ENCODE measurements at places on chromosomes 2 and 18. TPM values are rescaled to one million over a fixed set of nuclear protein-coding genes. Genes with fewer than 3 reads are reported as not detected.

The DLGAP1 gene
- 6.0 TPM for total RNA-seq

The UGT1A5 gene
- not detected for total RNA-seq

The RNF152 gene
- total RNA-seq: 137 TPM

The UGT1A3 gene
- total RNA-seq: not detected

The SLC9A2 gene
- total RNA-seq: not detected

GRCh38 chr2:141555876-141556470, 574.8 kb downstream of the LRP1B start:
- H3K4me1 ChIP-seq: peaks cover 6% of the 10 kb centered on the region

DNA sequence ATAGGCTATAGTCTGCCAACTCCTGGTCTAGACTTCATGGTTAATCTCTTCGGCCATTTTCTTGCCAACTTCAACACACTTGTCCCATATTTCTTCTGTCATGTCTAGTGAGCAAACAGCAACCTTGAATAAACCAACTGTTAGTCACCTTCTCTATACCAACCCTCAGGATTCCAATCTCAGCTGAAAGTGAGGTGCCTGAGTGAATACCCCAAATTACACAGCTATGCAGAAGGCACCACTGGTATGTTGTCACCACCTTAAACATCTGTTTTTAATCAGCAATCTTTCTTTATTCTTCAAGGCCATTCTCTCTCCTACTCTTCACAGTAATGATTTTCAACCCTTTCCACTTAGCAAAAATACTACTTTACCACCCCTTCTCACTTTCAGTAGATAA, 39.3 kb downstream of the THOC1 start:
- H3K27ac ChIP-seq: no peak overlapping the region
- H3K27me3 ChIP-seq: no peaks in the 10 kb centered on the region
- DNase-seq: no peak
- no peak overlapping the region for H3K4me3 ChIP-seq
- no peaks in the 10 kb centered on the region for H3K4me1 ChIP-seq

GRCh38 chr2:236352761-236353593, 88.8 kb upstream of the ASB18 start:
- H3K27me3 ChIP-seq: no peaks in the 10 kb centered on the region
- H3K4me1 ChIP-seq: peaks cover 5% of the 10 kb centered on the region
- no peak for DNase-seq
- no peak overlapping the region for H3K4me3 ChIP-seq

DNA sequence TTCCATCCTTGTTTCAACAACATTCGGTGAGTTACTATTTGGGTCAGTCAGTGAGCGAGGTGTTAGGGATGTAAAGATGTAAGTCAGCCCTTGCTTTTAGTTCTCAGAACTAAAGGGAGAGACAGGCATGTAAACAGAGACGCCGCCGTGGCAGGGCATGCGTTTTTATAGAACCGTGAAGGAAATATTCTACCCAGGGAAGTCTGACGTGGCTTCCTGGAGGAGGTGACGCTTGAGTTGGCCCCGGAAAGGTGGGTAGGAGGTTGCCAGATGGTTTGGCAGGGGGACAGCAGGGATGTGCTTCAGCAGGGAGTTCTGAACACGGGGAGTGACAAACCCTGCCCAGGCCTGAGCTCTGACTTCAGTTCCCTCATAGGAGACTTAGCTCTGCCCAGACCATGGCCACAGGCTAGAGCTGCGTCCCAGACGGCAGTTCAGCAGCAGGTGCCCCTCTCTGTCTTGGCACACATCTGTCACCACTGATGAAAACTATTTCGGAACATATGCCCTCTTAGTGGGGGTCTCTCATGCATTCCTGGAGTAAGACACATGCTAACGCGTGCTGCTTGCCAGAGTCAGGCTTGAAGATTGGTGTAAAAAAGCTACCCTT, 23.4 kb upstream of the RPL31 start:
- H3K27me3 ChIP-seq: no peaks in the 10 kb centered on the region
- H3K4me1 ChIP-seq: peaks cover 29% of the 10 kb centered on the region
- DNase-seq: no peak
- no peak overlapping the region for H3K4me3 ChIP-seq
- H3K36me3 ChIP-seq: peaks cover 23% of the 10 kb centered on the region
- peak overlapping the region; percentile 87 for H3K27ac ChIP-seq

DNA sequence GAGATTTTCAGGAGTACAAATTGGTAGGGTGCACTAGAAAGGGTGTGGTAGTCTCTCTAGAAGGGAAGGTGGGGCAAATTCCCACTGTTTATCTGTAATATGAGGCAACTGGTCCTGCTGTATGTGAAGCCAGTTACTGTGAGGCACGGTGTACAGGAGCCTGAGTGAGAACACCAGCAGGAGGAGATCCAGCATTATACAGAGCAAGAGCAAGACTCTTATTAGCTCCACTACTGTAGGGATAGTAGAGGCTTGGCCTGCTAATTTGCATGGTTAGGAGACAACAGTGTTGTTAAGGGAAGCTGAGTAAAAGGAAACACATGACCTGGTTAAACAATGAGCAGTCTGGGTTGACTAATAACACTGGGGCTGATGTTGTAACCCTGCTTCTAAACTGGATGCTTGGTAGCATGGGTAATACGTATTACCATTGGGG, 76.3 kb upstream of the WDSUB1 start:
- DNase-seq: no peak
- no peak overlapping the region for H3K27ac ChIP-seq
- no peak overlapping the region for H3K4me3 ChIP-seq
- no peaks in the 10 kb centered on the region for H3K27me3 ChIP-seq

- H3K4me1 ChIP-seq: peaks cover 20% of the 10 kb centered on the region
- DNase-seq: no peak
- no peaks in the 10 kb centered on the region for H3K27me3 ChIP-seq
- no peaks in the 10 kb centered on the region for H3K36me3 ChIP-seq
- H3K4me3 ChIP-seq: no peak overlapping the region
- no peak overlapping the region for H3K27ac ChIP-seq
These were observed 200.9 kb downstream of the ERBB4 start for GRCh38 chr2:212337486-212338343.

GRCh38 chr2:52117299-52117698, 1085.4 kb upstream of the NRXN1 start:
- peaks cover 6% of the 10 kb centered on the region for H3K4me1 ChIP-seq
- DNase-seq: no peak
- H3K27ac ChIP-seq: no peak overlapping the region
- peaks cover 4% of the 10 kb centered on the region for H3K27me3 ChIP-seq
- H3K4me3 ChIP-seq: no peak overlapping the region

GRCh38 chr2:241363426-241363825, 7.3 kb downstream of the FARP2 start:
- peaks cover 2% of the 10 kb centered on the region for H3K36me3 ChIP-seq
- no peak for DNase-seq
- H3K27me3 ChIP-seq: no peaks in the 10 kb centered on the region
- peak overlapping the region; percentile 29 for H3K27ac ChIP-seq
- H3K4me3 ChIP-seq: no peak overlapping the region

DNA sequence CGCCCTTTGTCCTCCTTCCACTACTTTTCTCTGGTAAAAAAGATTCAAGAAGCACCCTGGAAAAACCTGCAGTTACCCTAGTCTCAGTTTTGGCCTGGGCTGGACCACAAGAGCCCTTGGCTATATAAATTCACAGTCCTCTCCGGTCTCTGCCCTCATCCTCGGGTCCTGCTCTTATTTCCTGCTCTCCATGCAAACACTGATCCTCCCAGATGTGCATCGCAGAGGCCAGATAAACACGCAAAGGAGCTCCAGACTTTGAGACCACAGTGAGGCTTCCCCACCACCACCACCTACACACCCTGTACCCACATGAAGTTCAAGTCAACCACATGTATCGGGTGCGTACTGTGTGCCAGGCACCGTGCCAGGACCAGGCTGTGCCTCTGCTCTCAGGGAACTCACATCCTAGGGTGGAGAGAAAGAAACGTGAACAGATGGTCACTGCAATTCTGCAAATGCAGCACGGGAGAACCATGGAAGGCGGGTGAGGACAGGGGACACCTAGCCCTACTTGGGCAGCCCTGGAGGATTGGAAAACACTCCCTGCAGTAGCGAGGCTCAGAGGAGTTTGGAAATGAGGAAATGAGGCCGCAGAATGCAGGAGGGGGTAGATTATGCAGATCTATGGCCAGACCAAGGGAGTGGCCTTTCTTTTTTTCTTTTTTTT, 7.4 kb downstream of the CTDSP1 start:
- no peaks in the 10 kb centered on the region for H3K27me3 ChIP-seq
- peaks cover 10% of the 10 kb centered on the region for H3K36me3 ChIP-seq
- no peak for DNase-seq
- peak overlapping the region; percentile 72 for H3K4me3 ChIP-seq

DNA sequence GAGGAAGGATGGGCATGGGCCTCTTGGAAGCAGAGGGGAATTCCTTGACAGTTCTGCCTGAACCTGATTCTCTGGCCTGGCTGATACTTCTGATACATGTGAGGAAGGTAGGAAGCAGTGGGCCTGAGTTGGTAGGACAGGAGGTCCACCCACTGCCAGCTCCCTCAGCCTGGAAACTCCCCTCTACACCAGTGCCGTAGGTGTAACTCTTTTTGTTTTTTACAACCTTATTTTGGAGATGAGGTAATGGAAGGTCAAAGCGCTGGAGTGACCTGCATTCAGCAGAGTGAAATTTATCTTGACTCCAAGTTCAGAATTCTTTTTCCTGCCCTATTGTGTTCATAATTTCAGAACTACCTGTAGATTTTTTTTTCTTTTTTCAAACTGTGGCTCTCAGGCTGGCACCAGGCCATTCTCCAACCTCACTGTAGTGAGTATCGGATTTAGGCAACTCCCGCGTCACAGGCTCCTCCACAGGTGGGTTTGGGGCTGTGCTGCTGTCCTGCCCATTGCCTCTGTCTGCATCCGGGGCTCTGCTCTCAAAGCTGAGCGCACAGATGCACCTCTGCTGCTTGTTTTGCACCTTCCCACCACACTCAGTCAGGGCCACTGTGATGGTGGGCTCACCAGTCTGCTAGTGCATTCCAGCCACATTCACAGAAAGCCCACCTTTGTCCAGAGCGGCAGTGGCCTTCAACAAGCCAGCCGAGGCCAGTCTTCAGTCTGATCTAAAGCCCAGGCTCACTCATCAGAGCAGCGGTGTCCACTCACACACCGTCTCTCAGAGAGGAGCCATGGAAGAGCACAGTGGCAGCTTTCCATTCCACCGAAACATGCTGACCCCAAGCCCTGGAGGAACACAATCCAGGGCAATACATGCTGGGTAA, 87.2 kb downstream of the UXS1 start:
- DNase-seq: no peak
- H3K27me3 ChIP-seq: no peaks in the 10 kb centered on the region
- H3K4me3 ChIP-seq: no peak overlapping the region
- peaks cover 9% of the 10 kb centered on the region for H3K36me3 ChIP-seq

- no peaks in the 10 kb centered on the region for H3K27me3 ChIP-seq
- no peak for DNase-seq
- H3K4me3 ChIP-seq: no peak overlapping the region
- H3K4me1 ChIP-seq: no peaks in the 10 kb centered on the region
- no peaks in the 10 kb centered on the region for H3K36me3 ChIP-seq
These were observed 124.6 kb downstream of the VIT start for GRCh38 chr2:36820942-36821605.

DNA sequence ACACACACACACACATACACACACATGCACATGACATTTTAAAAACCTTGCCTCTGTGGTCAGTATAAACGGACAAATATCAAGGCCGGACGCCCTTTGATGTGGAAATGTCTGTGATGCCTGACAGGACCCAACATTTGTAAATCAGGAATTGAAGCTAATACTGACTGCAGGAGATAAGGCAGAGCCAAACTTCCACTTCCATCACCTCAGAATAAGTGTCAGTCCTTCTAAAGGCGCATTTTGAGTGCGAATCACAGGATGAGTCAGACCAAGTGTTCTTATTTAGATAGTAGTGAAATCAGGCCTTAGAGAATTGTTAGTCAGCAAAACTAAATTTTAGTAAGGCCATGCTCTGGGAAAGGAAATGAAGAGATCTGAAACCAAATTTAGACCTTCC, 211.7 kb upstream of the LRATD1 start:
- H3K4me3 ChIP-seq: no peak overlapping the region
- no peak overlapping the region for H3K27ac ChIP-seq
- no peaks in the 10 kb centered on the region for H3K36me3 ChIP-seq

GRCh38 chr2:175097297-175097696, 70.7 kb downstream of the ATF2 start:
- DNase-seq: no peak
- H3K36me3 ChIP-seq: peaks cover 6% of the 10 kb centered on the region
- peak overlapping the region; percentile 87 for H3K27ac ChIP-seq
- no peaks in the 10 kb centered on the region for H3K27me3 ChIP-seq
- peaks cover 38% of the 10 kb centered on the region for H3K4me1 ChIP-seq

- no peaks in the 10 kb centered on the region for H3K36me3 ChIP-seq
- H3K4me3 ChIP-seq: no peak overlapping the region
- DNase-seq: no peak
- peak overlapping the region; percentile 58 for H3K27ac ChIP-seq
- no peaks in the 10 kb centered on the region for H3K27me3 ChIP-seq
- H3K4me1 ChIP-seq: peaks cover 39% of the 10 kb centered on the region
These were observed 23.7 kb downstream of the METTL8 start for GRCh38 chr2:171410101-171410500.

DNA sequence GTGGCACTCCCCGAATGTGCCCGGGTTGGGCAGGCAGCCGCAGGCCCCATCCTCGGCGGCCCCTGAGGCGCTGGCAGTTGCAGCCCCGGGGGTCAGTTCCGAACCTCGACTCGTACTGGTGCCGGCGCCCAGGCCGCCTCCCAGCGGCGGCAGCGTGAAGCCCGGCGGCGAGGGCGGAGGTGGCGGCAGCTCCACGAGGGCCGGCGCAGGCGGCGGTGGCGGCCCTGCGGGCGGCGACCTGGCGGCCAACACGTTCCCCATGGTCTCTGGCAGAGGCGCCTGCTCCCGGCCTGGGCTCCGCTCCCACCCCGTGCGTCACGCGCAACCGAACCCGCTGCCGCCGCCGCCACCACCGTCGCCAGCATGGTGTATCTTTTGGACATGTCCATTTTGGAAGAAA, 196.3 kb downstream of the CCDC74A start:
- no peaks in the 10 kb centered on the region for H3K27me3 ChIP-seq
- peaks cover 15% of the 10 kb centered on the region for H3K4me1 ChIP-seq
- DNase-seq: no peak
- H3K4me3 ChIP-seq: no peak overlapping the region
- no peak overlapping the region for H3K27ac ChIP-seq

DNA sequence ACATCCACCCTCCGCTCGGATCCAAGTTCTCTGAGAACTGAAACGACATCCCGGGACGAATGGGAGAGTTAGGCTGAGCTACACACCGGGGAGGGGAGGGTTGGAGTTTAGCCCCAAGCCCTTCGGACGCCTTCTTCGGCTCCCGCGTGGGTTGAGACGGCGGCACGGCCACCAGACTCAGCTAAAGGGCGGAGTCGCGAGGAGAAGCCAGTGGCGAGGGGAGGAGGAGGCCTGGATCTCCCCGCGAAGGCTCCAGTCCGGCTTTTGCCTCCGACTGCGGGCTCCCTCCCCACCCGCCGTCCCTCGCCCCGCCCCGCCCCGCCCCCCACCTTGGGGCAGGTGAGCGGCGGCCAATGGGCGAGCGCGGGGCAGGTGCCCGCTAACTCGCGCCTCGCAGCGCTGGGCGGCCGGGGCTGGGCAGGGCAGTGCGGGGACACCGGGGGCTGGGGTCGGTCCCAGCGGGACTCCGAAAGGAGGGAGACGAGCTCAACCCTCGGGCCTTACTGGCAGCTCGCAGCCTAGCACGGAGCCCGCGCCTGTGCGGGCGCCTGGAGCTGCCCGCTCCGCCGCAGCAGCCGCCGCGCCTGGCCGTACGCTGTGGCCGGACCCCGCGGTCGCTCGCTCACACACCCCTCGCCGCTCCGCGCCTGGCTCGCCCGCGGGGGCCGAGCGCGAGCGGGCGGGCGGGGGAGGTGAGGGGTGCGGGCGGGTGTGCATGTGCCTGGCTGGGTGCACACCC, at the start of gene EMX1:
EMX1 (plus strand) TSS at position 382 of the 739 bp plus-strand sequence; CDS start at position 716, 334 bp downstream.
- no peak for DNase-seq
- no peak within 1 kb of the TSS for H3K27ac ChIP-seq
- no peaks in the 10 kb centered on the region for H3K36me3 ChIP-seq
- peaks cover 69% of the 10 kb centered on the region for H3K27me3 ChIP-seq
- H3K4me3 ChIP-seq: peak within 1 kb of the TSS; percentile 40
- H3K4me1 ChIP-seq: peaks cover 19% of the 10 kb centered on the region

All from chondrocyte (in vitro differentiated cells).